ENCODE measurements at places on chromosomes 3 and 15. TPM values are rescaled to one million over a fixed set of nuclear protein-coding genes. Genes with fewer than 3 reads are reported as not detected.

GRCh38 chr15:90690585-90690984 is 26.6 kb upstream of the BLM start:
- H3K27ac ChIP-seq: no peak overlapping the region
- no peak overlapping the region for H3K4me3 ChIP-seq
- no peak for DNase-seq
- no peaks in the 10 kb centered on the region for H3K4me1 ChIP-seq
- H3K36me3 ChIP-seq: no peaks in the 10 kb centered on the region
- H3K27me3 ChIP-seq: no peaks in the 10 kb centered on the region

DNA sequence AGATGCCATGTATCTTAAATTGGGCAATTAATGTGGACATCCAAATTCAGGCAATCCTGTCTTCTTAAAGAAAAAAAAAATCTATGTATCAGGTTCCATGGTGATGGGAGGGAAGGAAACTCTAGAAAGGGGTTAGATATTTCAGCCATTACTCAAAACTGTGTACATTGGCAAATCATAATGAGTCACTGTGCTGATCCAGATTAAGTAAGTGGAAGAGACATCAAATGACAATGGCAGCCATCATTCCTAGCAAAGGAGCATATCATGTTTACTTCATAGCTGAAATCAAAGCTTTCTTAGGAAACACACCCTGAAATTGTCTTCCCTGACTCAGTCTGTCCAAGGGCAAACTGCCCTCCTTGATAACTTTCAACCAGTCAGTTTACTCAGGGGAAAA is 713.3 kb upstream of the GBE1 start:
- no peaks in the 10 kb centered on the region for H3K4me1 ChIP-seq
- no peaks in the 10 kb centered on the region for H3K27me3 ChIP-seq
- no peak overlapping the region for H3K4me3 ChIP-seq
- no peaks in the 10 kb centered on the region for H3K36me3 ChIP-seq
- no peak overlapping the region for H3K27ac ChIP-seq

GRCh38 chr3:12483410-12483809 is 870 bp upstream of the TSEN2 start:
- peaks cover 25% of the 10 kb centered on the region for H3K4me1 ChIP-seq
- H3K27me3 ChIP-seq: no peaks in the 10 kb centered on the region
- H3K4me3 ChIP-seq: peak overlapping the region; percentile 69
- no peak overlapping the region for H3K27ac ChIP-seq
- DNase-seq: no peak

- no peak overlapping the region for H3K4me3 ChIP-seq
- peaks cover 5% of the 10 kb centered on the region for H3K4me1 ChIP-seq
- no peaks in the 10 kb centered on the region for H3K36me3 ChIP-seq
- no peak for DNase-seq
- H3K27ac ChIP-seq: no peak overlapping the region
These were observed 15.0 kb downstream of the SEMA7A start for GRCh38 chr15:74418575-74419338.

Gene TF
- total RNA-seq: 12.5 TPM

GRCh38 chr15:36428102-36428845 is 151.2 kb upstream of the CDIN1 start:
- H3K4me1 ChIP-seq: no peaks in the 10 kb centered on the region
- no peak for DNase-seq
- H3K27ac ChIP-seq: peak overlapping the region; percentile 20
- no peaks in the 10 kb centered on the region for H3K27me3 ChIP-seq
- no peaks in the 10 kb centered on the region for H3K36me3 ChIP-seq

- H3K36me3 ChIP-seq: peaks cover 65% of the 10 kb centered on the region
- no peak overlapping the region for H3K27ac ChIP-seq
- H3K4me1 ChIP-seq: no peaks in the 10 kb centered on the region
- H3K27me3 ChIP-seq: no peaks in the 10 kb centered on the region
- no peak overlapping the region for H3K4me3 ChIP-seq
These were observed 61.2 kb downstream of the RUBCN start for GRCh38 chr3:197675563-197675860.

DNA sequence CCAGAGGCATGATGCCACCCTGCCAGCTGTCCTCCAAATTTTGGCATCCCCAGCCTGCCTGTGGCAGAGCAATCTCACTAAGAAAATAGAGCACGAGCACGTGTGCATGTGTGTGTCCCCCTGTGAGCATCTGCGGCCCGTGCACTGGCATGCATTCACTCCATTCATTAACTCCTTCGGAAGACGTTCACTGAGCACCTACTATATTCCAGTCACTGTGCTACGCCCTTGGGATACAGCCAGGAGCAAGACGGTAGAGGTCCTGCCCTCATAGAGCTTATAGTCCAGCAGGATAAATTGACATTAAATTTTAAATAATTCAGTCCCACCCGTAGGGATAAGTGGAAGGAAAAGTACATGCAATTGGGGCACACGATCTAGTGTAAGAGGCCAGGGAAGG is 40.0 kb upstream of the HES1 start:
- no peak for DNase-seq
- H3K36me3 ChIP-seq: no peaks in the 10 kb centered on the region
- no peak overlapping the region for H3K4me3 ChIP-seq
- no peak overlapping the region for H3K27ac ChIP-seq
- peaks cover 29% of the 10 kb centered on the region for H3K4me1 ChIP-seq

DNA sequence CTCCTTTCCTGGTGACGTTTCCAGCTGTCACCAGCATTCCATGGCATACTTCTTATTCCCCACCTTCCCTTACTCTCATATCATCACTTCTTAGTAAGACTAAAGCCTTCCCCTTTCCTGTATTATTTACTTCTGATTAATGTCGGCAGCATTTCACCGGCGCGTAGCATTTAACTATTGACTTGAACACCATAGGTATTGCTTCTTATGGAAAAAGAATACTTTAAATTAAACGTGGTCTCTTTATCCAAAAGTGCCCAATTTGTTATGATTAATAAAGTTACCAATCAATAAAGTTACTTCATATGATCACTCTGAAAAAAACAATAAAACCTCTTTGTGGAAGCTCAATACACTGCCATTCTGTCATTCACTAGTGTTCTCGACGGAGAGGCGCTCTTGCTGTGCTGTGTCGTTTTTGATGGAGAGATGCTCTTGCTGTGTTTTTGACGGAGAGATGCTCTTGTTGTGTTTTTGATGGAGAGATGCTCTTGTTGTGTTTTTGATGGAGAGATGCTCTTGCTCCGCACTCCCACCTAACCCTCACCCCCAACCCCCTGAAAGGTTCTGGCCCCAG is 165.0 kb downstream of the XXYLT1 start:
- H3K36me3 ChIP-seq: no peaks in the 10 kb centered on the region
- H3K4me1 ChIP-seq: peaks cover 21% of the 10 kb centered on the region
- no peaks in the 10 kb centered on the region for H3K27me3 ChIP-seq
- no peak overlapping the region for H3K27ac ChIP-seq
- peak overlapping the region; percentile 21 for H3K4me3 ChIP-seq

Gene CYP1A2
- total RNA-seq: not detected

Gene STRIT1
- total RNA-seq: not detected
